SK-MEL-5 (cell line): ENCODE measurements at places on chromosomes 2 and 18.

GRCh38 chr2:141641462-141641861 lies 489.4 kb downstream of the LRP1B start:
- no peak for DNase-seq

DNA sequence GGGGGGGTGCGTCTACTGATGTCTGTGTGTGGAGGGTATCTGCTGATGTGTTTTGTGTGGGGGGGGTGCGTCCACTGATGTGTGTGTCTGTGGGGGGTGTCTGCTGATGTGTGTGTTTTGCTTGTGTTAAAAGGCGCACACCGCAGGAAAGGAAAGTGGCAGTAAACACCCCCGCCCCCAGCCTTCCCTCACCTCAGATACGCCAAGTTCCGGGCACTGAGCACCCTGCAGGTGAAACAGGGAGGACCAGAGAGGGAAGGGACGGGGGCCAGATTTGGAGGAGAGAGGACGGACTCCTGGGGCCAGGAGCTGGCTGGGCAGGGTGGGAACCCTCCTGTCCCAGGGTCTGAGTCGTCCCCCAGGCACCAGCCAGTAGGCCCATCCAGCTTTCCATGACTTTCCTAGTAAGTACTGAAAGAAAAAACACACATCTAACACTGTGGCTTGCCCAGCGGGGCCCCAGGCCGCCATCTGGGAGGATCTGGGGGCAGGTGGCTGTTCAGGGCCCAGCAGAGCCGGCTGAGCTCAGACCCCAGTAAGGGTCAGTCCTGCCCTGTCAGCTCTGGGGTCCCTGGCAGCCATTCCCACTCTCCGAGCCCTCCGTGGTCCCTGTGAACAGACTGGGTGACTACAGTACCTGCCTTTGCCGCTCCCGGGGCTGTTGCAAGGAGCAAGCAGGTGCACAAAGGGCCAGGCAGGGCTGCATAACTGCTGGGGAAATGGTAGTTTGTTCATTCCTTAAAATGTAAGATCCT lies 126.9 kb downstream of the NFATC1 start:
- DNase-seq, result no peak

DNA sequence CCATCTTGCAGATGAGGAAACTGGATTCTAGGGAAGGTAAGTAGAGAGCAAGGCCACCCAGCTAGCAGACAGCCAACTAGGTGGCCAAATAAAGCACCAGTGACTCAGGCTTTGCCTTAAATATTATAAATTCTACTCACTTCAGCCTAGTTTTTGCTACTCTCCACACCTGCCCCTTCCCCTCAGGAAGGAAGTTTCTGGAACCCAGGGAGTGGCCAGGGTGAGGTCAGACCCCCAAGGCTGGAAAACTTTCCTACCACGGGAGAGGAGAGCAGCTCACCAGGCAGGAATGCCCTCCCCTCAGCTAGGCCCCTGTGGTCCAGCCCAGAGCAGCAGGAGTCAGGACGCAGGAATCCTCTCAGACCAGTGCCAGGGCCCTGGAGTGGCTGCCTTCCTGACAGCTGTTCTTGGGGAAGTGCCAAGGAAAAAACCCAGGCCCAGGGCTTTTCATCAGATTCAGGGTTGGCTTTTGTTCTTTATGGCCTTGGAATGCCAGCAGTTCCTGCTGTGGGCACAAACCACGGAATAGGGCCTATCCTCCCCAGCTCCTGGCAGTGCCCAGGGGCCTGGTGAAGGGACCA lies 5.1 kb upstream of the PAX8 start:
- no peak for DNase-seq

GRCh38 chr2:75500633-75501032 lies 60.1 kb downstream of the EVA1A start:
- no peak for DNase-seq

DNA sequence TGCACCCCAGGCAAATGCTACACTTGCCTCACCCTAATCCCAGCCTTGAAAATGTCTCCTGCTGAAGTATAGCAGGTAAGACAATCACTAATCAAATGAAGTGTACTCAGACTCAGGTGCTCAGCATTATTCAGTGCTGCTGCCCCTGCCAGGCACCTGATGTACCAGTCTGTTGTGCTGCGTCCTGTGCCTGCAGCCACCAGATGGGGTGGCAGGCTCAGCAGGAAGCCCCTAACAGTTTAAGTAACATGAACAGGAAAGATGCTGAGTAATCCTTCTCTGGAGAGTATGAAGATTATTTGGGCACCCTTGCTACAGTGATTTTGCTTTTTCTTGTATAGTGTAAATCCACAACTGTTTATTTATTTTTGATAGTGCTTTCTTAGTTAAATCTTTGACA lies 69.1 kb downstream of the TACR1 start:
- DNase-seq, result no peak

DNA sequence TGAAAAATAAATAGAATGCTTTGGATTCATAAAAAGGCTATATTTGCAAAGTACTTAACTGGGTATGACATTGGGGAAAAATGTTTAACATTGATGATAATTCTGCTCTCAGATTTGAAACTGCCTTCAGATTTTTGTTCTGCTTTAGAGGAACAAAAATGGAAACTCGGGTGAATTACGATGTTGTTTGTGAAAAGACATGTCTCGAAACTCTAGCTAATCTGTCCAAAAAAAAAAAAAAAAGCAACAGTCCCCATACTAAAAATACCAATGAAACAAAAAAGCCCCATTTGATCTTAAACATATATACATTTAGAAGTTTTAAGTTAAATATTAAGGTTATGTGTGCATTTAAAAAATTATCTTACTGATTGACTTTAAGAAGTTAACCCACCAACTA lies 3.0 kb downstream of the ZDBF2 start:
- DNase-seq, result no peak

- DNase-seq, result peak; percentile 49
Observed at GRCh38 chr2:216215658-216216390, 106.7 kb downstream of the XRCC5 start.

- no peak for DNase-seq
Observed at GRCh38 chr2:153940511-153940910, 68.8 kb downstream of the GALNT13 start.

DNA sequence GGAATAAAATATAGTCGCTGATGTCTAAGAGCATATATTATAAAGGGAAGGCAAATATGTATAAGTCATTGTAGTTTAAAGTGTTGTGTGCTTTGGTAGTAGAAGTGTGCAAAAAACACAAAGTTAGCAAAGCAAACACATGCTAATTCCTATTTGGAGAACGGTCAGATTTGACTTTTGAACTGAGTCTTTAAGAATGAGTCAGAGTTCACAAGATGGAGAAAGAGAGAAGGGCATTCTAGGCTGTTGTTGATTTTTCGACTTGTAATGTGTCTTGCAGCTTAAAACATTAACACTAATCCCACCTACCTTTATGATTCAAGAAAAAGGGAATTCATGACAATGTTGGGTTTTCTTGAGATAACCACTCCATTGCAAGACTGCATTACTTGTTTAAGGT lies 98.1 kb downstream of the CRIM1 start:
- DNase-seq, result no peak

- no peak for DNase-seq
Observed at GRCh38 chr2:551621-552020, 125.6 kb downstream of the TMEM18 start.

DNA sequence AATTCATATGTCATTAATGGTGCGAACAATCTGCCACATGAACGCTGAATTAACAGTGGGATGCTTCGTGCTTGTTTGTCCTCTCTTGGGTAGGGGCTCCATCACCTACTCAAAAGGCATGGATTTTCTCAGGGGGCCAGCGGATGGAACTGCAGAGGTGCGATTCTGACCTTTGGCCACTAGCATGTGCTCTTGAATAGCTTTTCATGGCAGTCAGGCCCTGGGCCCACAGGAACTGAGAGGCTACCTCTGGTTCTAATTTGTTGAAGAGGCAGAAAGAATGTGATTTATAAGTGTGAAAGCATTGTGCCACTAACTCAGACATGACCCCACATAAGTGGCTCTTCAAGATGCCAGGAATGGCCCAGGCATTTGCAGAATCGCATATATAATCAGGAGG lies 283.2 kb downstream of the INSIG2 start:
- DNase-seq, result peak; percentile 60

DNA sequence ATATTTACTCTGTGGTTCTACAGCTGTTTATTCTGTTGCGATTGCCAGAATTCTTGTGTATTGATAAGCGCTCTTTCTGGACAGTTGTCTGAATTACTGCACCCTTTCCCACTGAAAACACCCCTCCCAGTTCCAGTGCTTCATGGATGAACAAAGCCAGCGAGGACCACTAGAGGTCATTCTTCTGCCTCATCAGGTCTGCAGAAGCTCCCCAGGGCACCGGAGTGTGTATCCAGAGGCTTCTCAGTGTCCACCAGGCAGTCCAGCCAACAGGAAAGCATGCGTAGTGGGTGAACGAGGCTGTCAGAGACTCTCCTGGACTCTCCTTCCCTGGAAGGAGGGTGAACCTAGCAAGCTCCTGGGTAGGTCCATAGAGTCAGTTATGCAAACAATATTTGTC lies 40.6 kb upstream of the INHBB start:
- DNase-seq, result peak; percentile 53

DNA sequence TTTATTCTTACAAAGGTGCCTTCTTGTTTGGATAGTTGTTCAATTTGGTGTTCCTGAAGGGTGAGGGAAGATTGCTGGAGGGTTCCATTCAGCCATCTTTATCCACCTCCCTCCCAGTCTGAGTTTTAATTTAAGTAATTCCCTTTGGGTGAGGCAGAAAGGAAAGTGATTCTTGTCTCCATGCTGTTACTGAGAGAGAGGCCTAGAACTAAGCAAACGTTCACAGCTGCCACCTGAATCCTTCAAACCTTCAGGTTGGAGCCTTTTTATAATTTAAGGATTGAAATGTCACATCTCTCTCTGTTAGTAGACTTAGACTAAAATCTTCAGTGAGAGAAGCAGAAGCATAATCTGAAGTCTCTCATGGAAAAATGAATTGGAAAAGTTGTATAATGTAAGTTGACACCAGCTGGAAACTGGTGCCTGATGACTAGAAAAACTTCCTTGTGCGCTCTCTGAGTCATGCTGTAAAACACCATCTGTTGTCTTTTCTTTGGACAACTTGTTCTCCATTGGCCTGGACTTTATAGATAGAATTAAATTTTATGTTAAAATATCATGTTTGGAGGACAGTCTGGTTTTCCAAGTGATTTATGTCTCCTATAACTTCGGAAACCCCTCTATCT lies 14.6 kb downstream of the STRADB start:
- no peak for DNase-seq

DNA sequence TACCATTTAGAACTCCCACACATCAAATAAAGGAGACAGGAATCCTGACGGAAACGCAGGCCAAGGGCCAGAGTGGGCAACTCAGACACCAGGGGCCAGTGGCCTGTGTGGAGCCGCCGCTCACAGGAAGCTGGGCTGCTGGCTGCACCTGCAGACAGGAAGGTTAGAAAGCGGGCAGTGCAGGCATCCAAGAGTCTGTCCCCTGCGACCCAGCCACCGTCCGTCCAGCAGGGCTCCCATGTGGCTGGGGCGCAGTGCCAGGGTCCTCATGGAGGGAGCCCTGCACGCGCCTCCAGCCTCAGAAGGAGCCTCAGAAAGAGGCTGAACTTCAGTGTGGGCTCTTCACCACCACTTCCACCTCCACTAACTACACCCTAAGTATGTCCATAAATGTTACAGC lies 2.5 kb upstream of the ANO7 start:
- no peak for DNase-seq

- DNase-seq, result no peak
Observed at GRCh38 chr18:79928563-79928960, 22.9 kb downstream of the SLC66A2 start.

DNA sequence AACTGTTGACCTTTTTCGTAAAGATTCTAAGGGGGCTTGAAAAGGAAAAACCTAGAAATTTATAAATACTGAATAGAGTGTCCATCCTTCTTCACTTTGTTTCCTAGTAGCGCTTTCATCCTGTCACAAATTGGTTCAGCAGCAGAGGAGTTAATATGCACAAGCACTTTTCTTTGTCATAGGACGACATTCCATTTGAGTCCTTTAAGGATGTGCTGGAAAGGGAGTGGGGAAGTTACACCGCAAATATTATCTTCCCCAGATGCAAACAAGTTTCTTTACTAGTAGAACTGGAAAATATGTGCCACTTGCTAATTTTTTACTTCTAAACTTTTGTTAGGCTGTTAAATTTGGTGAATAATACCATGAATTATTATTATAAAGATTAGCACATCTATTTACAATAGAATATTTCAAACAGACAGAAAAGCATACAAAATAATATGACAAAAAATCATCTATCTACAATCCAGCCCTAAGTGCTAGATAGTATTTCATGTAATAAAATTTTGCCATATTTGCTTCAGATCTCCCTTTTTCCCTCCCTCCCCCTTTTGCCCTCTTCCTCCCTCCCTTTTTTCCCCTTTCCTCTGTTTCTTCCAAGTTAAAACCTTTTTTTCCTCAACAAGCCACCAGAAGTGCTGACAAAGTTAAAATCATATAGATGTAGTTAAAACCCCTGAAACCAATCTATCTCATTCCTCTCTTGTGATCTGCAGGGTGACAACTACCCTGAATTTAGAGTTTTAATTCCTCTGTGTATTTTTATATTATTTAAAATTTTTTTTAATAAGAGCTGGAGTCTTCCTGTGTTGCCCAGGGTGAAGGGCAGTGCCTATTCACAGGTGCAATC lies 50.5 kb upstream of the MAP4K3 start:
- DNase-seq, result peak; percentile 52

DNA sequence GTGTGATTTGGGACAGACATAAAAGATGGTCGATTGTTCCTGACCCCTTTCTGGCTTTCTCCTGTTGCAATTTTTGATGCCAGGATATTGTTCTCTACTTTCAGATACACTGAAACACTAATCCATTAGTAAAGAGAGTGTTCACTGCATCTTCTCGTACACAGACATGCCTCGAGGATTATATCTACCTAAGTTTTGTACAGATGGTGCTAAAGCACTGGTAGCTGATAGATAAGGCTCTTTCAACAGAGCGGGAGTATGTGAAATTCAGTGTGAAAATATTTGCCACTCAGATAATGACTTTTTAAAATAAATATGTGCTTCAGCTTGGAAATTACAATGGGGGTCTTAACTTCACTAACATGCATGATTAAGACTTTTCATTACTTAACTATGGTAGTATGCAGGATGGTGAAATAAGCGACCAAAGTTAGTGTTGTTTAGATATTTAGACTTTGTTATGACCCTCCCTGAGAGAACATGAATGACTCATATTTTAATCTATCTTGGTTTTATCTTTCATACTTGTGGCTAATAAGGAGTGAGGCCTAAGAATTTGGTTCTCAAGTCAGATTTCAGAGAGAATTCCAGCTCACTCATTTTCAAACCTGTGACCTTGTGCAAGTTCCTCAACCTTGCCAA lies 474.9 kb downstream of the NRXN1 start:
- DNase-seq, result no peak

DNA sequence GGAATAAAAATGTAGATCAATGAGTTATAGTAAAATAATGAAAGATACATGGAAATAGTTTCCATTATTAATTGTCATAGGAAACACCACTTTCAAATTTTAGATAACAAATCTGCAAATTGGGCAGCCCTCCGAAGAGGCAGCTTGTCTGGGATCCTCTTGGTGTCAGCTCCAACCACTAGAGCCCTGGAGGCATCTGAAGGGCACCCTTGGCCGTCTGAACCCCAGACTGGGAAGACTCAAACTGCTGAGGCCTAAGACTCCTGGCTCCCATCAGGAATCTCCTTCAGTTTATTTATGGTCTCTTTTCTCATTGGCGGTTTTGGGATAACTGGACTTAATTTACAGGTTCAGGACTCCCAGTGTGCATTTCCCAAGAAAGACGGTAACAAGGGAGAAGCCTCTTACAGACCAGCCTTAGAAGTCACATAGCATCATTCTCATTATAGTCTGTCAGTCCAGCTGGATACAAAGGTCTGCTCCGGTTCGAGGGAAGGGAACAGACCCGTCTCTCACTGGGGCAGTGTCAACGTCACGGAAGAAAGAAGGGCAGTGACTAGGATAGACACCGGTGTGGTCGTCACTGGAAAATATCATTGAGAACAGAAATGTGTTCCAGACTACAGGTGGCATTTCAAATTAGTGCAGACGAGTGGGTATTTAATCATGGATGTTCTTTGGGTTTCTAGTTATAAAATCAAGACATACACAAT lies 390.7 kb upstream of the NETO1 start:
- DNase-seq, result peak; percentile 16
